Mucosa of gallbladder (tissue), 1 donor: ENCODE measurements at places on chromosomes 12 and 14. TPM values are rescaled to one million over a fixed set of nuclear protein-coding genes. Genes with fewer than 3 reads are reported as not detected.

GRCh38 chr12:77855548-77855947 lies 24.9 kb downstream of the NAV3 start:
- no peak for DNase-seq

GRCh38 chr12:44628180-44628579 lies 247.9 kb downstream of the NELL2 start:
- DNase-seq, result no peak

- no peak for DNase-seq
Observed at GRCh38 chr14:48373981-48374380, 698.6 kb upstream of the MDGA2 start.

DNA sequence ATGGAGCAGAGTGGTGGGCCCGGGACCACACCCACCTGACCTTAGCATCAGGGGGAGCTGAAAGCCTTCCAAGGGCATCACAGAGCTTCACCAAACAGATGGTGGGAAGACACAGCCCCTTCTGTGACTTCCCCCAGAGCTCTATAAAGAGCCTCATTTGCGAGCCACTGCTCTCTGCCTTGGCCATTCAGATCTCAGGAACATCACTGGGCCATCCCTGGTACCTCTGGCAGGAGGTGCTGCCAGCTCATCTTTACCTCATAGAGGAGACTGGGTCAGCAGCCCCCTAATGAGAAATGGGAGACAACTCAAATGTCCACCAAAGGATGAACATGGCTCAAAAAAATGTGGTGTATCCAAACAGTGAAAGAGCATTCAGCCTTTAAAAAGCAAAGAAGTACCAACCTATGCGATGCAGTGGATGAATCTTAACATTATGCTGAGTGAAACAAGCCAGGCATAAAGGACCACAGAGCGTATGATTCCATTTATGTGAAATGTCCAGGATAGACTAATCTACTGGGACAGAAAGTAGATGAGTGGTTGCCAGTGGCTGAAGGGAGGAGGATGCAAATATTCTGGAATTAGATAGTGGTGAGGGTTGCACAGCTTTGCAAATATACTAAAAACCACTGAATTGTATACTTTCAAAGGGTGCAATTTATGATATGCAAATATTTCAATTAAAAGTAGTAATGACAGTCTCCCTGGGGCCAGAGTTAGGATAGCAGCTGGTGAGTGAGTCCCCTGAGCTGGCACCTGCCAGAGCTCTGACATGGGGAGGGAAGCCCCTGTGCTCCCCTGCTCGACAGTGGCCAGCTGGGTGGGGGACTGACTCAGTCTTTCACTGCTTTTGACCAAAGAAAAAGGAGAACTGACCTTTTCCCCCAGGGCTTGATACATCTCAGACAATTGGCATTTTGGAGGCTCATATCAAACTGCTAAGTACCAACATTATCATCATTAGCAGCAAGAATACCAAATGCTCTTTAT lies 116.6 kb downstream of the GCH1 start:
- DNase-seq, result no peak

DNA sequence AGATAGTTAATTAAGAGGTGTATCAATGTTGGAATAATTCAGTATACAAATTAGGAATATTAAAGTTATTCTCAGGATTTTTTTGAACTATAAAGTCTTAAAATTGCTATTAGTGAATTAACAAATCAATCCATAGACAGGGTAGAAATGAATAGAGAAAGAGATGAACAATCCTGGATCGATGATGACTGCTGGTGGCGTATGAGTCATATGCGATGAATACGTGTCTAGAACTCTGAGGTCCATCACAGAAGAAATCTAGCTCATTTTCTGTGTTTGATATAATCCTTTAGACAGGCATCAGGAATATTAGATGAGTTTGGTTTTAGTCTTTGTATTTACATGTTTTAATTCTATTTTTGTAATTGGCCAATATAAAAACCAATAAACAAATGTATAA lies 85.4 kb upstream of the RTL1 start:
- no peak for DNase-seq

DNA sequence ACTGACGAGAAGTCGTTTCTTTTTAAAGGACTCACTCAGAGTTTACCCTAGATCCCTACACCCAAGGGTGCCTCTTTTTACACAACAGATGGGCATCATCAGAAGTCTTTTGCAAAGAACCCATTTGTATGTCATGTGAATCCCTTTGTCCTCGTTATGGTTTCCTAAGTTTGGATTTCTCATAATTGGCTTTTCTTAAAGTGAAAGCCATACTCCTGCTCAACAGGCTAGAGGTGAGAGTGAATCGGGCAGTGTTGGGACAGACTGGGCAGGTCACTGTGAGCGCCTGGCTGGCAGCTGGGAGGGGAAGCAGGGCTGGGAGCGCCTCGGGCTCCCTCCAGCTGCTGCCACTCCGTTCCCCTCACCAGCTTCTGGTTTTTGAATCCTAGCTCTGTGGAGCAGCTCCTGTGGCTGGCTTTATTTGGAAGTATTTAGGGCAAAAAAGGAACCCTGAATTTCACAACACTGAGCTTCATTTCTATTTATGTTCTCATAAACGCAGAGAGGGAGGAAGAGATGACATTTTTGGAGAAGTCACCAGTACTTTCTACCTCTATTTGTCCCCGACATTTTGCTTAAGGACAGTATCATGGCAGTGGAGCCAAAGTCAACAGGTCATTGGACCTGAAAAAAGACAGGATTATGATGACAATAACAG lies 63.8 kb upstream of the ACTN1 start:
- DNase-seq, result no peak

DNA sequence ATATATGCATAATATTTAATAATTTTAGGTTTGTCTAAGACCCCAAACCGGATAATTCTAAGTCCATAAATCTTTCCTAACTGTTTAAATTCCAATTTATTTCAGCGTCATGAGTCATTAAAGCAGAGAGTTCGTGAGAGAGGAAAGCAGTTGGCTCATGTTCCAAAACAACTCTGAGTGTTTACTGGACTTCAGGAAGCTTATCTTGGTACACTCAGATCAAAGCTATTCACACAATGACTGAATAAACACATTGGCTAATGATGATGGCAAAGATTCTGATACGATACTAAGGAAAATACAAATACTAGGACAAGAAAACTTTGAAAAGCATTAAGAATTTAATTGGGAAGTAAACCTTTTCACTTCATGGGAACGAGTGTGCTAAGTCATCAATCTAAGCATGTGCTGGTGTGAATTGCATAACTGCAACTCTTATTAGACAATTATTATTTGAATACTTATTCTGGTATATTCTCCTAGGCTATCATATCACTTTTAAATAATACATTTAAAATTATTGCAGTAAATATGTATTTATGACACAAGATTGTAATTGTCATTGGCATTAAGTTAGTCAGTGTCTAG lies 34.8 kb upstream of the CLEC14A start:
- no peak for DNase-seq

KRT6C gene
- total RNA-seq, result not detected

TXNRD1 gene
- 139 TPM for total RNA-seq
